ENCODE measurements at places on chromosomes 4 and X.
A peak's percentile ranks its signal among the peaks of the same experiment; 100 is the strongest.

DNA sequence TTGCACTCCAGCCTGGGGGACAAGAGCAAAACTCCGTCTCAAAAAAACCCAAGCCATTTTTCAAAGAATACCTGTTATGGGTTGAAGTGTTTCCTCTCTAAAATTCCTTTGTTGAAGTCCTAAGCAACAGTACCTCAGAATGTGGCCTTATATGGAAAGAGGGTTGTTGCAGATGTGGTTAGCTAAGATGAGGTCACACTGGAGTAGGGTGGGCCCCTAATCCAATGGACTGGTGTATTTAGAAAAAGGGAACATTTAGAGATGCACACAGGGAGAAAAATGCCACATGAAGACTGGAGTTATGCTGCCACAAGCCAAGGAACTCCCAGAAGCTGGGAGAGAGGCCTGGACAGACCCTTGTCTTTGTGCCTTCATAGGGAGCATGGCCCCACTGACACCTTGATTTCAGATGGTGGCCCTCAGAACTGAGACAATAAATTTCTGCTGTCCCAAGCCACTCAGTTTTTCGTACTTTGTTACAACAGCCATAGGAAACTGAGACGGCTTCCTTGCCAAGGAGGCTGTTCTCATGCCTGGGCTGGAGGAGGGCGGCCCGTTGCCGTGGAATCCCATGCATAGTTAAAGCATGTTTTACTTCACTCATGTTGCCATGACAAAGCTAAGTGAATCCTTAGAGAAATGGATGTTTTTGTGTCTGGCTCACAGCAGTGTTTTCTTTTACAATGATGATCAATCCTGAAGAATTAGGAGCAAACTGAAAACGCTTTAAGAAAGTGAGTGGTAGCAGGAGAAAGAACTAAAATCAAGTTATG, 16.5 kb downstream of the TRAPPC2 start:
- DNase-seq: no peak

- DNase-seq: no peak
Measured at GRCh38 chr4:56317749-56318148, 69.5 kb downstream of the AASDH start.

DNA sequence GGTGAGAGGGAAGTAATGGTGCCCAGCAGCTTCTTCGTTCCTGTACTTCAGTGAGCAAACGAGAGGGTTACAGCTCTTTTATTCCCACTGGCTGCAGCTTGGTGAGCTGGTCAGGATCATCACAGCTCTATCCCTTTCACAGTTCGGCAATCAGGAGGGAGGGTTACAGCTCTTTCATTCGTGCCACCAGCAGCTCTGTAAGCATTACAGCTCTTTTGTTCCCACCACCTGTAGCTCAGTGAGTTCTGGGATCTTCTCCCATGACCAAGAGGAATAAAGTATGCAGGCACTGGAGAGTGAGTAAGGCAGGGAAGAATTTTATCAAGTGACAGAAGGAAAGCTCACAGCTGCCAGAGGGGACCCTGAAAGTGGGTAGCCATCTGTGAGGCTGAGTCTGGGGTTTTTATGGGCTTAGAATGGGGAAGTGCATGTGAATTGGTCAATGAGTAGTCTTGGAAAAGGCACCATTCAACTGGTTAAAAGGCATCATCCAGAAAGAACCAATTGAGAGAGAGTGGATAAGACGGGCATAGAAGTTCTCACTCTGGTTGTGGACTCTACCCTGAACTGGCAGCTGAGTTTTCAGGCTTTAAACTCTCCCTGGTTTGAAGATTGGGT, 123.7 kb downstream of the COX18 start:
- no peak for DNase-seq

- peak; percentile 1 for DNase-seq
Measured at GRCh38 chr4:168877511-168878491, 132.3 kb downstream of the CBR4 start.

DNA sequence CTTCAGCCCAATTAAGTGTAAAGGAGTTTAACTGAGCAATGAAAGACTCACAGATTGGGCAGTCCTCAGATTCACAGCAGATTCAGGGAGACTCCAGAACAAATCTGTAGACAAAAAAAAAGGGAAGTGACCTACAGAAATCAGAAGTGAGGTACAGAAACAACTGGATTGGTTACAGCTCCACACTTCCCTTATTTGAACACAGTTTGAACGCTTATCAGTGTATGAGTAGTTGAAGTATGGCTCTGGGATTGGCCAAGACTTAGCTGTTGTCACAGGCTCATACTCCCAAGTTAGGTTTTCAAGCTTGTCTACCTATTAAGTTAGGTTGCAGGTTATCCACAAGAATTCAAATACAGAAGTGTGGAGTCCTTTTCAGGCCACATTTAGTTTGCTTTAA, 112.4 kb upstream of the ELOVL6 start:
- DNase-seq: no peak
